ENCODE measurements at places on chromosomes 12 and 14.

- DNase-seq = no peak
Measured at GRCh38 chr12:61871485-61871810, 388.8 kb upstream of the USP15 start.

- DNase-seq = no peak
Measured at GRCh38 chr14:100325231-100325632, 2.1 kb downstream of the SLC25A47 start.

- no peak for DNase-seq
Measured at GRCh38 chr12:64993461-64993860, 127.6 kb downstream of the WIF1 start.

DNA sequence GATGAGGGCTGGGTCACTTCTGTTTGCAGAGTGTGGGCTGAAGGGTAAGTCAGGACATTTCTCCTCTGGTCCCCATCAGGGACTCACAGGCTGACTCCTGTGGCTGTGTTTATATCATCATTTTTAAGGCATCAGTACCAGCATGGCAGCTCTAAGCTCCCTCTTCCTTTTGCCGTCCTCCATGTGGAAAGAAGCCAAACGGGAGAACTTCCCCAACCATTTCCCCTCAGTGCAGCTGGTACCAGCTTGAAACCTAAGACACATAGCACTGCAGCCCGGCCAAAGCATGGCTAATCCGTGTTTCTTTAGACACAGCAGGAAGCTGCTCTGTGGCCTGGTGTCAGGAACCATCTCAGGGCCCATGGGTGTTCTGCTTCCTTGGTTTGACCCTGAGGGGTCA is 31.9 kb upstream of the ATP2A2 start:
- DNase-seq = no peak

GRCh38 chr12:56682323-56682722 is 5.8 kb downstream of the PTGES3 start:
- DNase-seq = no peak

GRCh38 chr12:114272605-114273004 is 133.3 kb downstream of the TBX5 start:
- no peak for DNase-seq

GRCh38 chr14:64995291-64995690 is 8.6 kb downstream of the FNTB start:
- DNase-seq = no peak

DNA sequence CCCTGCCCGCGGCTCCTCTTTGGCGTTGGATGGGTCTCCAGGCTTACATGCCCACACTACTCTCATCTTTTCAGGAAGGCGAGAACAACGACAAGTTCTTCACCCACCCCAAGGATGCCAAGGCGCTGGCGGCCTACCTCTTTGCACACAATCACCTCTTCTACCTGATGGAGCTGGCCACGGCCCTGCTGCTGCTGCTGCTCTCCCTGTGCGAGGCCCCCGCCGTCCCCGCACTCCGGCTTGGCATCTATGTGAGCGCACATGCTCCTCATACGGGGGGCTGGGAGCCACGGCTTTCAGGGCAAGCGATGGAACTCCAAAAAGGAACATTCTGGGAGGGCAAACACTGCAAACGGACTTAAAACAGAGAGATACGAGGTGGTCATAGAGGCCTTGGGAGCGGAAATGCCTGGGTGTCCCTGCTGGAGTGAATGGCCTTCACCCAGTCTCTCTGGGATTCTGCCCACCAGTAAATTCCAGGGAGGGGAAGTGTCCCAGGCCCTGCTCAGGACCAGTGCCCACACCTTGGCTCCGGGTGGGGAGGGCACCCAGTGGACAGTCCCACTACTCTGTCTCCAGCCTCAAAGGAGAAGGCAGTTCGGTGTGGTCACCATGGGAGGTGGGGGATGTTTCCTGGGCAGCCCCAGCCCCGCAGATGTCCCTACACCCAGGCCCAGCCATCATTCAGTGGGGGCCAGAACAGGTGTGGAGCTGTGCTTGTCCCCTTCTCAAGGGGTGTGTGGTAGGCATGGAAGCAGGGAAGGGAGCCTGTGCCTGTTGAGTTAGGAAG is 45.0 kb downstream of the TPCN1 start:
- no peak for DNase-seq

DNA sequence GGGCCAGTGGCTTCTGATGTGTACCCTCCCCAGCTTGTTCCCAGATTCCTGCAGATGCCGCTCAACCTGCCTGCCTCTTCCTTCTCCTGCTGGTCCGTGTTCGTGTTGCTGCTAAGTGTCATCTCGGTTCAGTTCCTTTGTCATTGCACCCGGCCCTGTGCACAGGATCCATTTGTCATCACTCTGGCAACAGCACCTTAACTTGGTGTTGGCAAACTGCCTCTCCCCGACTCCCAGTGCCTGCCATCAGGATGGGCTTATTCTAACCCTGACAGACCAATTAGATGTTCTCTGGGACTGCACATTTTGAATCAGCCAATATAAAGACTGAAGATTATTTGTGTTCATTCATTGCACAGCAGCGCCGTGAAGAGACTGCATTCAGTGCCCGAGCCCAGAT is 73.3 kb downstream of the CCDC92 start:
- DNase-seq = no peak

GRCh38 chr14:64196814-64197411 is 97.3 kb downstream of the ESR2 start:
- DNase-seq = no peak

DNA sequence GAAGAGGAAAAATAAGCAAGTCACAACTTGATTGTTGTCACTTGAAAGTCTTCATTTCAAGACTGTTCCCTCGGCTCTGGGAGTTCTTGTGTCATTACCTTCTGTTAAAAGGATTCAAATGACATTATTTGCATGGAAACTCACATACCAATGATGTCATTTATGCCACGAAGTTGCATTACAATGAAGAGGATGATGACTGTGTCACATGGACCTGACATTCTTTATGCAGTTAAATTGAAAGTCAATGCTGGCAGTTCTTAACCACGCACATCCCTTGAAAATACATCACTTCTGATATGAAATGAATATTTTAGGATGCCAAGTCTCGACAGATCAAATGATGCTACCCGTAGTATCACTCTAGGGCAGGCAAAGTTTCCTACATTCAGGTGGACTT is 1069.5 kb downstream of the VRK1 start:
- no peak for DNase-seq

- DNase-seq = peak; percentile 57
Measured at GRCh38 chr14:55731881-55732498, 152.0 kb downstream of the KTN1 start.

GRCh38 chr12:22103418-22103817 is 57.4 kb downstream of the CMAS start:
- no peak for DNase-seq

DNA sequence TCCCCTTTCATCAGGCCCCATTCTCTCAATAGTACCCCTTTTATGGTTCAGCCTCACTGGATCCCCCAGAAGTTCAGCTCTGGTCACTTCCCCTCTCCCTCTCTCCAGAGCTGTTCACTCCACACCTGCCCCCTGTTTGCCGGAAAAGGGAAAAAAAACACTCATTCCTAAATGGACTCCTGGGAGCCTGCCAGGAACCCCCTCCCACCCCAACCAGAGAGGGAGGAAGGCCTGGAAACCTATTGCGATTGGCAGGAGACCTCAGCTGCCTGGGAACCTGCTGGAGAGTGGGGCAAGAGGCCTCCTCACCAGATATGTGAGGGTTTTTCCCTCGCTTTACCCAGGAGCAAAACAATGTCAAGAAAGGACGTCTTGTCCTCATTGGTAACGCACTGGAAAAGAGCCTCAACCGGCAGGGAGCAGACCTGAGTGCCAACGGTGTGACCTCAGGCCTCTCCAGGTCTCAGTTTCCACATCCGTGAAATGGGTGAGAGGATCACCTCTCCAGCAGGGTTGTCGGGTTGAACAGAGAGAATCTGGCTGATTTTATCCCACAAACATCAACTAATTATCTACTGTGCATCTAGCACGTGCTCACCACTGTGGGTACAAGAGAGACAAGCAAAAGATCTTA is 4.6 kb downstream of the DTX1 start:
- no peak for DNase-seq

GRCh38 chr12:32089156-32089555 is 17.5 kb upstream of the BICD1 start:
- DNase-seq = no peak

DNA sequence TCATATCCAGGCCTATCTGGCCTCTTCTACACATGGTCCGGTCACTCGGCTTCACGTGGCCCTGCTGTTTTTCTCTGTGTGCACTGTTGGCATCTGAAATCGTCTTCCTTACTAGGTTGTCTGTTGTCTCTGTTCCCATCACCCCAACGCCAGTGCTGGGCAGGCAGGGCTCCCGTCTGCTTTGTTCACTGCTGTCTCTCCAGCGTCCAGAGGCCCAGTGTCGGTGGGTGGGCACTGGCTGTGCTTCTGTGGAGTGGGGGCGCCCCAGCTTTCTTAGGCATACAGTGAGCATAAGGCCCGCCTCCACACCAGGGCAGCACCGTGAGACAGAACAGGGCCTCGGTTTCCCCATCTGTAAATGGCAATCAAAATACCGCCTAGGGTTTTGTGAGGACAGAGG is 153.1 kb downstream of the BCL11B start:
- no peak for DNase-seq

DNA sequence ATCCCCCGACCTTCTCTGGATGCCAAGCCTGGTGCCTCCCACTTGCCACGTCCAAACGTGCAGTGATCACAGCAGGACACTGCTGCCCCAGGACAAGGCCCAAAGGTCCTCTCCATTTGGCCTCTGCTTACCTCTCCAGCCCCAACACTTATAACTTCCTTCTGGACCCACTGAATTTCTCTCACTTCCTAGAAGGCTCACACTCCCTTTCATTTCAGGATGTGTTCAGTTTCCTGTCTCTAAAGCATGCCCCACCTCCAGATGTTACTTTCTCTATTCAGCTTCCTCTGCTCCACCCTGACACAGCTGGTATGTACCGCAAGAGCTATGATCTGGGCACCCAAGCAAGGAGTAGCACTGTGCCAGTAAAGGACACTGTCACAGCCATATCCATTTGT is 33.0 kb downstream of the CDKL1 start:
- DNase-seq = peak; percentile 36

DNA sequence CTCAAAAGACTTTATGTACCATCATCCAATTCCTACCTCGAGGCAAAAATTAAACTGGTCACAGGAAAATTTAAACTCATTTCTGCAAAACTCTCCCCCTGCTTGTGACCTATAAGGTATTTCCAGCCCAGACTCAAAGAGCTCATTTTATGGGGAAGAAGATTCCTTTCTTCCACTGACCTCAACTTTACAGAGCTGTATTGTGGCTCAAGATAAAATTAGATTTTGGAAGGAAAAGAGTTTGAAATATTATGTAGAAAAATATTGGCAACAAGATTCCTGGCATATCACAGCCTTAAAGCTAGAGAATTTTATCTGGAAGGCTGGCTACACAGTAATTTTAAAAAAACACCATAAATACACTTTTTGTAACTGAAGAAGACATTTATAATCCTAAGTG is 91.7 kb downstream of the STXBP6 start:
- no peak for DNase-seq

DNA sequence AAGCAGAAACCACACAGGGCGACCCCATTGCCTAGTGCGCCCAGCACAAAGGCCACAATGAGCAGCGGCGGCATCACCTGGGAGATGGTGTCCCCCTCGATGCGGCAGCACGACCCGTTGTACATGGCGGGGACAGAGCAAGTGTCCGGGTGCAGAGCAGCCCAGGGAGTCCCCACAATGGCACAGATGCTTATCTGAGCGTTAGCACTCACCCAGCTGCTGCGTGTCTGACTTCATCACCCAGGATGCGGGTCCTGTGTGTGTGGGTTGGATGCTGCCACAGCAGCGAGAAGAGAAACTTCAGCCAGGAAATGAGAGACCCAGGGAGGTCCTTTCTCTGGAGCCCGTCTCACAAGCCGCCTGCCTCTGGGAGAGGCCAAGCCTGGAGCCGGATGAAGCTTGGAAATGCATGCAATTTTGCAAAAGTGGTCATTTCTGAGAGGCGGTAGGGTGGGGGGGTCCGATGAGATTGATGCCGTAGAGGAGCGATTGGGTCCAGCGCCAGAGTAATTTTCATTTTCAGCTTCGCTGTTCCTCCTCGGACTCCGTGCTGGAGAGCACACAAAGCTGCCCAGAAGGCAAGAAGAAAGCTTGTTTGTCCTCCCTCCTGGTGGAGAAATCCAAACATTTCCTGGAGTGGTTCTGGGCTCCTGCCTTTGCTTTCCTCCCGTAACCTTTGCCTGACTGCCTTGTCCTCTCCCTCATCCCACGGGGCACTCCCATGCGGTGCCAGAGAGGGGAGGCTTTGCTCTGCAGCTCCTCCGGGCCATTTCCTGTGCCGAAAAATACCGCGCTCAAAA is at the start of gene HCAR1:
HCAR1 (minus strand) TSS at position 630 of the 800 bp plus-strand sequence; CDS start at position 125, 505 bp downstream.
- peak; percentile 68 for DNase-seq

- no peak for DNase-seq
Measured at GRCh38 chr12:103043531-103044486, 86.3 kb downstream of the ASCL1 start.

DNA sequence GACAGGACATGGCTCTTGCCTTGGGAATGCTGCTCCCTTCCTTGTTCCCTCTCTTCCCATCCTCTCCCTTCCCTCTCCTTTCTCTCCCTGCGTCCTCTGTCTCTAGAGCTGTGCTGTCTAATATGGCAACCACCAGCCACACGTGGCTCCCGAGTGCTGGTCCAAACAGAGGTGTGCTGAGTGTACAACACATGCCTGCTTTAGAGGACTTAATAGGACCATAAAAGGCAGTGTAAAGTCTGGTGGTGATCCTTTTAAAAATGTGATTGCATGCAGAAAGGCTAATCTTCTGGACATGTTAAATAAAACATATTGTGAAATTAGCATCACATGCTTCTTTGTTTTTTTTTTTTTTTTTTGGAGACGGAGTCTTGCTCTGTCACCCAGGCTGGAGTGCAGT is 87.2 kb downstream of the ESRRB start:
- DNase-seq = no peak

DNA sequence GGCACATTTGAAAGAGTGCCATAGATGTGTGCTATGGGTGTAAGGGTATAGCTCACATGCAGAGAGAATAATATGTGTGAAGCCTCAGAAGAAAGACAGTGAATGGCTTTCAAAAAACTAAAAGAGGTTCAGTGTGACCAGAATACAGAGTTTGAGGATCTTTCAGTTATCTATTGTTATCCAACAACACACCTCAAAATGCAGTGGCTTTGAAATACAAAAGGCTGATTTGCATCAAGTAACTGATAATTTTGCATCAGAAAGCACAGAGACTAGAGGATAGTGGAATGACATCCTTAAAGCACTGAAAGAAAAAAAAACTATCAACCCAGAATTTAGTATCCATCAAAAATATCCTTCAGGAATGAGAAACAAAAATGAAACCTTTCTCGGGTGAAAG is 131.6 kb upstream of the IGF1 start:
- no peak for DNase-seq

All from stimulated activated CD4-positive, alpha-beta T cell treated with anti-CD3 and anti-CD28 coated beads, Interleukin-2, amount 100 ng/mL, for 24 hours (primary cell).